ENCODE measurements at places on chromosomes 16 and 17.

DNA sequence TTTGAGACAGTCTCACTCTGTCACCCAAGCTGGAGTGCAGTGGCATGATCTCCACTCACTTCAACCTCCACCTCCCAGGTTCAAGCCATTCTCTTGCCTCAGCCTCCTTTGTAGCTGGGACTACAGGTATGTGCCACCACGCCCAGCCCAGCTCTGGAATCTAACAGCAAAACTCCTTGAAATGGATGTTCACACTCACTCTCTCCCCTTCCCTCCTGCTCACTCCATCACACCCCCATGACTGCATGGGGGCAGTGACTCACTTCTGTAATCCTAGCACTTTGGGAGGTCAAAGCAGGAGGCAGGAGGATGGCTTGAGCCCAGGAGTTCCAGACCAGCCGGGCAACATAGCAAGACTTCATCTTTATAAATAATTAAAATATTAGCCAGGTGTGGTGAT lies 11.1 kb upstream of the TFAP4 start:
- no peak for DNase-seq

- DNase-seq: no peak
Observed at GRCh38 chr17:75313941-75314551, 24.8 kb upstream of the SLC25A19 start.

- DNase-seq: no peak
Observed at GRCh38 chr16:87391324-87391949, 699 bp upstream of the MAP1LC3B start.

- no peak for DNase-seq
Observed at GRCh38 chr17:16007439-16007838, 7.8 kb downstream of the TTC19 start.

GRCh38 chr16:17836868-17837602 lies 366.3 kb upstream of the XYLT1 start:
- no peak for DNase-seq

GRCh38 chr16:4376126-4376892 lies 4.7 kb downstream of the VASN start:
- no peak for DNase-seq

DNA sequence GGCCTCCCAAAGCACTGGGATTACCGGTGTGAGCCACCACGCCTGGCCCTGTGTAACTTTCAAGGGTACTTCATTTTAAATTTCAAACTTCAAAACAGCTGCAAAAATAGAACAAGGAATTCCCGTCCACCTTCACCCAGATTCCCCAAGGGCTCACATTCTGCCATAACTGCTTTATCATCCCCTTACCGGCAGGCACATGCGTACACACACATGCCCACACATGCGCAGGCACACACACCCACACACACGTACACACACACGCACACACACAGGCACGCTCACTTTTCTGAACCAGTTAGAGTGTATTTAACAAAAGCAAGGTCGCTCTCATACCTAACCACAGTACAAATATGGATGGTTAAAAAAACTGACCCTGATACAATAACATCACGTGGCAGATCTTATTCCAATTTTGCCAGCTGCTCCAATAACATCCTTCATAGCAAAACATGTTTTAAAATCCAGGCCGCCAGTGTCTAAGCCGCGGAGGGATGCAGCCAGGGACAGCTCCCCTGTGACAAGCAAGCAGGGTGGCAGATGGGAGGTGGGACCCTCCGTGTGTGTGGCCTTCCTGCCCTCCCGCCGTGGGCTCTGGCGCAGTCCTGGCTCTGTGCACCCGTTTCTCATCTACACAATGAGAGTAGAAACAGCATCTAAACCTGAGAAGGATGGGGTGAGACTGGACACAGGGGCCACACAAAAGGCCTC lies 23.1 kb downstream of the PDIA2 start:
- DNase-seq: no peak

DNA sequence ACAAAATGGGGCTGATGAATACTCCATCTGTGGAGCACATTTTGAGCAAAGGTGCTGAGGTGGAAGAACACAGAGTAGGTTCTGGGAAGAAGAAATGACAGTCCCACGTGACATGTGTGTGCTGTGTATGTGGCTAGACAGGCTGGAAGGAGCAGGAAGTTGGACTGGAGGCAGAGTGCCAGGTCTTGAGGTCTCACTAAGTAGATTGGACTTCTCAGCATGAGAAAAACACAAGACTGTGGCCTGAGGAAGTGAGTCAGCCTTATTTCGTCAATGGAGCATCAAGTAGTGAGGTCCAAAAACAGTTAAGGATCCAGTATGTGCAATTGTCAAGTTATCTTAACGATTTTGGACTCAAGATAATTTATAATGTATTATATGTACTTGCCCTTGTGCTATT lies 736.5 kb downstream of the KCNJ2 start:
- DNase-seq: no peak

GRCh38 chr16:88014954-88015805 lies 63.9 kb downstream of the BANP start:
- DNase-seq: no peak

DNA sequence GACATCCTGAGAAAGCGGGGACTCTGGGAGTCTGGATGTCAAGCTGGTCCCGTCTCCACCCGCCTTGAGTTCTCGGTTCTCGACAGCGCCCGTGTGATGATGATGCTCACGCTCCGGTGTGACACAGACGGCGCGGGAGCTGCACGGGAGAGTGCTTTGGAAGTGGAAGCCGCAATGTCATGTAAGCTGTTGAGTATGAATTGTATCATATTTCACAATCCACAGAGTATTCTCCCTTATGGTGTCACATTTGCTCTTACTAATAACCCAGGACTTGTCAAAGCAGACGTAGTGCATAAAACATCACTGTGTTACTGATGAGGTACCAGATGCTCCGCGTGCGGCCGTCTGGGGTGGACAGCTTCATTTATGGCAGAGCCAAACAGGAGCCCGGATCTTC lies 217.5 kb upstream of the CHMP6 start:
- no peak for DNase-seq

- DNase-seq: no peak
Observed at GRCh38 chr16:81720973-81721906, 57.9 kb upstream of the PLCG2 start.

DNA sequence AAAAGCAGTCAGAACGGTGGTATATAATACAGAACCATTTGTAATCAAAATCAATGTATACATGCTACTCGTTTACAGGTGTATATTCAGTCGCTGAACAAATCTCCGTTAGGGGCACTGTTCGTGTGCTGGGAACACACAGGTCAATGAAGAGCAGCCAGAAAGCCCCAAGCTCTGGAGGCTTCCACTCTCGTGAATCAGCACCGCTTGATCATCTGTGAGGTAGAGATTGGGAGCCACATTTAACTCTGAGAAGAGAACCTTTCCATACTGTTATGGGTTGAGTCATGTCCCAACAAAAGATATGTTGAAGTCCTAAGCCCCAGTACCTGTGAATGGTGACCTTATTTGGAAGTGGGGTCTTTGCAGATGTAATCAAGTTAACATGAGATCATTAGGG lies 5.4 kb upstream of the CYTH1 start:
- no peak for DNase-seq

- no peak for DNase-seq
Observed at GRCh38 chr16:17149904-17150483, 320.8 kb downstream of the XYLT1 start.

DNA sequence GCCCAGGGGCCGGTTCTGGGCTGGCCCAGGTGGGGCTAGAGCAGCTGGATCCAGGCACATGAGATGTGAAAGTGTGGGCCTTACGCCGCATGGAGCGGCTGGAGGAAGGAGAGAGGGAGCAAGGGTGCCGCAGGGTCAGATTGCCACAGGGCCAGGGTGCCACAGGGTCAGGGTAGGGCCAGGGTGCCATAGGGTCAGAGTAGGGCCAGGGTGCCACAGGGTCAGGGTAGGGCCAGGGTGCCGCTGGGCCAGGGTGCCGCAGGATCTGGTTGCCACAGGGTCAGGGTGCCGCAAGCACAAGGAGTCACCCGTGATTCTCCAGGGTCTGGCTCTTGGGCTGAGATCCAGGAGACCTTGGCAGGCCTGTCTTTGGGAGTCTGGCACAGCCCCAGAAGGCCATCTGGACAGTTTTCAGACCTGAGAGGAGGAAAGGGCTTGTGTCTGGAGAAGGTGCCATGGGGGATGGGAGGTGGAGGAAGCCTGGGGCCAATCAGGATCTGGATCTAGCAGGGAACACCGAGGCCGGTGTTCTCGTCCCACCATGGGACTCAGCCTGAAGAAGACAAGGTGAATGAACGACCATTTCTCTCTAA lies 13.1 kb upstream of the LASP1NB start:
- DNase-seq: no peak

DNA sequence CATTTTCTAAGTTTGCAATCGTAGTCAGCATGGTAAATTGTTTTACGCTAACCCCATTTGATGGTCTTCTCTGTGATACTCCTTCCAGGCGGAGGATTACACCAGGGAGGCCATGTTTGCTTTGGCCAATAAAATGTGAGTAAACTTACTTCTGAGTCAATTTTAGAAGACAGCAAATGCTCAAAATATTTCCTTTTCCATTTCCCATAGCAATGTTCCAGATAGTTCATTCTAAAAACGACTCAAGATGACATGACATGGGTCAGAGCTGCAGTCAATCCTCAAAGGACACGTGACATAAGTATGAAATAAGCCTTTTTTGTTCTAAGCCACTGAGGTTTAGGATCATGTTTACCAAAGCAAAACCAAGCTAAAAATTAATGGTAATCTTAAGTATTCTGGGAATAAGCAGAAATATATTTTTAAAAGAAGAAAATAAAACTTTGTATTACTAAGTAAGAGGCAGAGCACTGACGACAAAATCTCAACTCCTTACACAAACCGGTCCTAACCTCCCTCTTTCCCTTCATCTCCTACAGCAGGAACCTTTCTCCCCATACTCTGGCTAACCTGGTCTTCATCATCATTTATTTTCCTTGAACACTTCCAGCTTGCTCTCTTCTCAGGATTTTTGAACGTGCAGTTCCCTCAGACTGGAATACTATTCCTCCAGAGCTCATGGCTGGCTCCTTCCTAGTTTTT lies 266.2 kb downstream of the CEP112 start:
- DNase-seq: no peak

GRCh38 chr17:179781-180380 lies 1.6 kb downstream of the DOC2B start:
- DNase-seq: no peak

GRCh38 chr17:56358651-56359050 lies 205.4 kb downstream of the ANKFN1 start:
- no peak for DNase-seq

DNA sequence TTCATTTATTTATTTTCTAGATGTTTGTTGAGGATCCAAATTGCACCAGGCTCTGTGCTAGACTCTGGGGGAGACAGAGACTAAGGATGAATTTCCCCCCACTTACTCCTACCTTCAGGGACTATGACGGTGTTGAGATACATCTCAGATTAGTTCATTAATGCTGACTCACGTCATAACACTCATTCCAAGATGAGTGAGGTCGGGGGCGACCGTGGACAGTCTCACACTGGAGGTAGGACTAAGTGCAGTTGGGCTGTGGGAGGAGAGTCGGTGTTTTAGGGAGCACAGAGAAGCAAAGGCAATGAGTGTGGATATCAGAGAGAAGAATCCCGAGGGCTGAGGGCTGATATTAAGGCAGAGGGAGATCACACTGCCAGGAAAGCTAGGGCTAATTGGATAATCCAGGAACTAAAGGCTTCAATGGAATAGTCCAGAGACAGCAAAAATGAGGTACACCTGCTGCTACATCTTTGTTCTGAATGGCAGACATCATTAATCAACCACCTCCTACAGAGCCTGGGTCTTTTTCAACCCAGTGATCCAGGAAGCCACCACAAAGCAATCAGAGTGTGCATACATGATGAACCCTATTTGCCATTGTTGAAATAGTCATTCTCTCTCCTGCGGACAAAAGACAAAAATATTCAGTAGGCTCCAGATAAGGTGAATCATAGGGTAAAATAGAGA lies 38.6 kb upstream of the CACNG4 start:
- DNase-seq: no peak

DNA sequence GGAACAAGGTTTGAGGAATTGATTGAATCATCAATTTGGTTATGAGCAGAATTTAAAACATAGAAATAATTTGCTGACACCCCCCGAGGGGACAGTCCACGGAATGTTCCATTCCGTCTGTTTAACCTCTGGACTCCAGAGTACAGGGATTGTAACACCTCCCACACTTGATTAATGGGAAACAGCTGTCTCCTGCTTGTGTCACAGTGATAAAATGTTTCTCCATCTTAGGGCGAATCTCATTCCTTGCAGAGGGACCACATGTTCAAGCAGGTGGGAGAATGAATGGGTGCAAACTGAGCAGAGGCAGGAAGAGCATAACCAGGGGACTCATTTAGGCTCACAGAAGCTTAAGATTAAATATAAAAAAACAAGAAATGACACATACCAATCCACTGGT lies 249.5 kb upstream of the RBFOX1 start:
- no peak for DNase-seq

DNA sequence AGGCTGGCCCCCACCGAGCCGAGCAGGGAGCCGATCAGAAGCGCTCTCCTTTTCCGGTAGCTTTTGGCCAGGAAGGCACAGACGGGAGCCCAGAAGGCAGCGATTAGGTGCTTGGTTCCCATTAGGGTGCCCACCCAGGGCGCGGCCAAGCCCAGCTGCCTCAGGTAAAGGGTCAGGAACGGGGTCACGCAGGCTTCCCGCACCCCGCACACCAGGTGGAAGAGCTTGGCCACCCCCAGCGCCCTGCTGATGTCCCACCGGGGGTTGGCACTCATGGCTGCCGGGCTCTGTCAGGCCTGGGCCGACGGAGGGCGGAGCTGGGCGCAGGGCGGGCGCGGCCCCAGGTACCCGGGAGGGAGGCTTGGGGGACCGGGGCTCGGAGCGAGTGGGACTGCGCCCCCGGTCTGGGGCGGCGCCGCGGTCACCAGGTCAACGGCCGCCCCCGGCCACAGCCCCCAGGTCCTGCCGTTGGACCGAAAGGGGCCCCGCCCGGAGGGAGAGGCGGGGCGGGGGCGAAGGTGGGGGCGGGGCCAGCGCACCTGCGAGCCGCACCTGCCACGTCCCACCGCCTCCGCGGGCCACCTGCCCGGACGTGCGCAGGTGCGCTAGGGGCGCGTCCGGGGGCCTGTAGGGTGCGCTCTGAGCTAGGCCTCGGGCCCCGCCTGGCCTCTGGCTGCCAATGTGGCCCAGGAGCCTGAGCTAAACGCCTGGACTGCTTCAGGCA lies at the start of gene MFSD6L:
MFSD6L (minus strand) TSS at position 520 of the 724 bp plus-strand sequence; CDS start at position 275, 245 bp downstream.
- no peak for DNase-seq

GRCh38 chr17:6377906-6378305 lies 57.0 kb downstream of the AIPL1 start:
- no peak for DNase-seq

DNA sequence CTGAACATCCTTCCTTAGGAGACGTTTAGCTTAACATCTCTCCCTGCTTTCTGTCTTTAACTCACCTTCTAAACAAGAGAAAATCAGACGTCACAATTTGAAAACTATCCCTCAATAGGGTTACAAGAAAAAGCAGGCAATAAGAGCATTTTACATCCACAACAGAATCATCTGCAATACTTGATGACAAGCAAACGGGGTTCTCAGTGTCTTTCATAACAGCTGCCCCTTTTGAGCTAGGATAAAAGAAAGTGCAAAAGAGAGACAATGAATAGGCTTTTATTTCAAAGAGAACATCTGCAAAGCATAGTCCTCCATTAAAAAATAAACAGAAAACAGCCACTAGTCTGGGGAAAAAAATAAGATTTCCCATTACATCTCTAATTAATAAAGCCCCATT lies 13.2 kb downstream of the XYLT1 start:
- DNase-seq: no peak
